Activated CD4-positive, alpha-beta T cell treated with anti-CD3 and anti-CD28 coated beads for 36 hours (primary cell): ENCODE measurements at places on chromosomes 12 and 14. TPM values are rescaled to one million over a fixed set of nuclear protein-coding genes. Genes with fewer than 3 reads are reported as not detected.

Gene VIPAS39
- 20.1 TPM for total RNA-seq

DNA sequence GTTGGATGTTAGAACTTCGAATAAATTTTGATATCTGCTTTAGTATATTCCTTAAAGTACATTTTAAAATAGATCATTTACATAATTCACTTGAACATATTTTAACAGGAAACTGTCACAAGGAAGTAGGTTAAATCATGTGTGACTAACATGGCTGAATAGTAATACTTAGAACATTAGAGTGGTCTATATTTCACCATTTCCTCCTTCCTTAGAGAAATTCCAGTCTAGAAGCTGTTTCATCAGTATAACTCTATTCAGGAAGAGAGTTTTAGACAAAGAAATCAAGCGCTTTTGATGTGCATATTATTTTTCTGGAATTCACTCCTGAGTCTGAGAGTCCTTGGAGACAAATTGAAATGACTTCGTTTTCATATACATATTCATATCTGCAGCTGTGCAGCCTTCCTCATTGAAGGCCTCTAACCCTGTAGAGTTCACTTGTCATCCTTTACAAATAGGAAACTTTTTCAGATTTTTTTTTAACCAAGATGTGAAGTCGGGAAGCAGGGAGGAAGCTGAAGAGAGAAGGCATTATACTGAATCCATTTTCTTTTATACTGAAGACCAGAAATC lies 28.4 kb downstream of the IRAK3 start:
- DNase-seq = no peak

- DNase-seq = no peak
Observed at GRCh38 chr14:62209287-62209899, 447.2 kb downstream of the SNAPC1 start.

GRCh38 chr14:60266021-60266937 lies 17.3 kb downstream of the PPM1A start:
- peak; percentile 32 for DNase-seq

GRCh38 chr14:106436310-106436905 lies 910.0 kb downstream of the TMEM121 start:
- peak; percentile 84 for DNase-seq

DNA sequence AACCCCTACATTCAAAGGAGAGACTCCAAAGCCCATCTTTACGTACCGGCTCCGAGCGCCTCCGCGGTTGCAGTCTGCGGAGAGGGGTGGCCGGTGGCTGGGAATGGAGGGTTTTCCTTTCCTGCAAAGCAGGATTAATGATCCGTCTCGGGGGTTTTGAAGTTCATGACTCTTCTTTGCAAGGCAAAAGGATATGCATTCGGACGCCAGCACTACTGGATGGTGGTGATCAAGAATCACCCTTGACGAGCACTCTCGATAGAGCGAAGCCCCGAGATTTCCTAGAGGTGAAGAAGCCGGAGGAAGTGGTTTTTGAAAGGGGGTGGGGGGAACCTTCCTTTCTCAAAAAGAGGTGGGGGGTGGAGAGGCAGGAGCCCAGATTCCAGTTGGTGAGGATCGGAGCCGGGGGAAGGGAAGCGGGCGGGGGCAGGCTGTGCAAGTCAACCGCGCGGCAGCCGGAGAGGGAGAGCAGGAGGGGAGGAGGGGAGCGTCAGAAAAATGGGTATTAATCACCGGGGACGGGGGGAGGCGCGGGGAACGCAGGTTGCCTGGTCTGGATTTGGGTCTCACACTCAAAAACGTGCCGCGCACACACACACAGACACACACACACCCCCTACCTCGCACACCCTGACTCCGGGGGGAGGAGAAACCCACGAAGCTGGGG lies at the start of gene GRIN2B:
GRIN2B (minus strand) TSS at position 307 of the 667 bp plus-strand sequence. CDS start 115,394 bp downstream, outside the sequence.
- peak; percentile 18 for DNase-seq

GRCh38 chr14:105382343-105383082 lies 15.8 kb upstream of the TEX22 start:
- DNase-seq = no peak

- DNase-seq = no peak
Observed at GRCh38 chr12:56679883-56680575, 8.1 kb downstream of the PTGES3 start.

DNA sequence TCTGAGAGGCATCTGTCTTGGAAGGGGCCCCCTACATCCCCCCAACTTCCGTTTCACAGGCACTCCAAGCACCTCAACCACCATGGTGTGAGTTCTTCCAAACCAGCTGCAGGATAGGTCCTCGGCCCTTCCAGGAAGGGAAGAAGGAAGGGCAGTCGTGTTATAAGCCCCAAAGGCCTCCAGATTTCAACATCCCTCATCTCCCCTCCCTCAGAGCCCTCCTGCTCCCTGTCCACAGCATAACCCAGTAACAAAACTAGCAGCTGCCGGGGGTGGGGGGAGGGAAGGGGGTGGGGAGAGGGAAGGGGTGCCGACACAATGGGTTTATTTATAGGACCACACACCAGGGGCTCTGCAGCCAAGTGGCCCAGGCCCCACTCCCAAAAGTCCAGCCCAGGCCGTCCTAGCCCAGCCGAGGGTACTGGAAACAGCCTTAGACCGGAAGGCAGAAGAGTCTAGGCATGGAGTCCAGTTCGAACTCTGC lies 18.3 kb downstream of the NCKAP5L start:
- DNase-seq = no peak

GRCh38 chr14:64766430-64767151 lies 62.4 kb downstream of the PLEKHG3 start:
- DNase-seq = no peak

- no peak for DNase-seq
Observed at GRCh38 chr12:85405781-85406522, 125.9 kb downstream of the ALX1 start.

- DNase-seq = no peak
Observed at GRCh38 chr14:44863271-44863670, 98.5 kb downstream of the KLHL28 start.

DNA sequence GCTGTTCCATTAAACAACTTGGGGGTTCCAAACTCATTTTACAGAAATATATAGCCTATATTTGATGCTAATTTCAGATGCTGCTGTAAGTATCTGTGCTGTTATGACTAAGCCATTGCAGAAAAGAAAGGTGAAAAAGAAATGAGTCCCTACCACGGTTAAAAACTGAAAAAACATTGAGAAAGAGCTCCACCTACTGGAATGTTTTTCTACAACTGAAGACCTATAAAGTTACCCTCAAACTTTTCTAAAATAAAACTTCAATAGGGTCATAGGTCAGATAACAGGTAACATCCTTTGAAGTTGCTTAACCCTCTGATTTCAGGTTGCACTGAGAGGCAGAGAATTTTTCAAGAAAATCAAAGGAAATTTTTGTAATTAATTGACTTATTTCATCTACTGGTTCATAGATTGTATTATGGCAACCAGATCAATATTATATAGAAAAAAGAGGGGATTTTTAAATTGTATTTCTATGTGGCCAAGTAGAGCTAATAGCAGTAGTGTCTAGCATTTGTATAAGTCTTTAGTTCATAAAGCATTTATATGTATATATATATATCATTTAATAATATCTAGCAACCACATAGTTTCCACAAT lies 279.9 kb downstream of the RPS29 start:
- DNase-seq = no peak
